ENCODE measurements at places on chromosomes 11 and 22.
A peak's percentile ranks its signal among the peaks of the same experiment; 100 is the strongest.

DNA sequence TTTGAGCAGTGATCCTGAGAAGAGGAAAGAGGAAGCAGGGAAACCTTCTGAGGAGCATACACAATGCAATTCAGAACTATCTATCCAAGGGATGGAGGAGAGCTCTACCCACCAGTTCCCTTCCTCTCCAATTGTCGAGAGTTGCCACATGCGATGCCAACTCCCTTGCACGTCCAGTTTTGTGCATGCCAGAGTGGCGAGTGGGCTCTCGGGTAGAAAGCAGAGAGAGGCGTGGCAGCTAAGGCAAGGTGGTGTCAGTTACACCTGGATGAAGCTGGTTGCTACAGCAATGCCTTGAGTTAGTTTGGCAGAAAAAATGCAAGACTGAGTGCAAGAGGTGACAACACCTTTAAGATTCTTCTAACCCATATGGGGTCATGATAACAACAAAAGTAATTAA is 420.4 kb upstream of the CCDC90B start:
- no peak for DNase-seq

- no peak for DNase-seq
Measured at GRCh38 chr22:40206561-40206960, 28.8 kb downstream of the TNRC6B start.

DNA sequence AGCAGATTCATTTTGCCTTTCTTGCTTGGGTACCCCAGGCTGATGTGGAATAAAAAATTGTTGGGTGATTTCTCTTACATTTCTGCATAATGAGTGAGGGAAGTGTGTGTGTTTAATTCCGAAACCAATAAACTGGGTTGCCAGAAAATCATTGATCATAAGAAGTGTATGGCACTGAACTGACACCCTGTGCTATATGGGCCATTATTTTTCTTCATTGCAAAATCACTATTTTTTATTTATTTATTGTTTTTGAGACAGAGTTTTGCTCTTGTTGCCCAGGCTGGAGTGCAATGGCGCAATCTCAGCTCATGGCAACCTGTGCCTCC is 14.6 kb upstream of the HIKESHI start:
- no peak for DNase-seq

GRCh38 chr11:6889835-6890234 is 2.5 kb downstream of the OR2D2 start:
- DNase-seq, result no peak

DNA sequence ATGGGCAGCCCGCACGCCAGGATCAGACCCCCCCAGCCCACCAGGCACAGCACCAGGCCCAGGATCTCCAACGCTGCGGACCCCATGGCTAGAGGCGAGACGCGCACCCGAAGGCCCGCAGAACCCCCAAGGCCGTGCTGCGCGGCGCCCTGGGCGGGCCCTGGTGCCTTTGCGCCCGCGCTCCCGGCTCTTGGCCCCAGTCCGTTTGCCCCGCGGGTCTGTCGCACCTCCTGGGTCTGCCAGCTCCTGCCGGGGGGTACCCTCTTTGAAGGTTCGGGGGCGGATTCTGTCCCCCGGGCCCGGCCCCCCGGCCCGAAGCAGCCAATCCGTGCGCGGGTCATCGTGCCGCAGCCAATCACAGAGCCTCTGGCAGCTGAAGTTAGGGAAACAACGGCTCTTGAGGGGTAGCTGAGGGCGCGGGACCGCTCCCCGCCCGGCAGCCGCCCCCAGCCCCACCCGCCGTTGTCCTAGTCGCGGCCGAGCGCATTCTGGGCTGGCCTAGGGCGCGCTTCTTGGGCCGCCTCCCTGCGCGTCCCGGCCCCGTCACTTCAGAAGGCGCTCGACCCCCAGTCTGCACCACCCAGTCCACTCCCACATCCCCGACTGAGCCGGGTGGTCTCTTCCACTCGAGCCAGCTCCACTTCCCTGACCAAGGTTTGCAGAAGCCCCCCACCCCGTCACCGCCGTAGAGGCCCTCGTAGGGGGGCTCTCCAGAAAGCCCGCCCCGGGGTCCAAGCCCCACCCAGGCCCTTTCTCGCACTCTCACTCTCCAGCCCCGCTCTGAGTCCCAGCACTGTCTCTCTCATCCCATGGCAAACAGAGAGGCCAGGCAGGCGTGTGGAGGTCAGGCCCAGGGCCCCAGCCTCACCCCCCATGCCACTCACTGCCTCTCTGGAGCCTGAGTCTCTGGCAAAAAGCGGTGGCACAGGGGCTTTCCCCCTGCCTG is at the start of gene CLDN5:
Gene CLDN5 (minus strand): TSS at position 241 of the 946 bp plus-strand sequence. CDS start 155 bp downstream, at position 86.
- peak; percentile 23 for DNase-seq

GRCh38 chr11:117039270-117039669 is 59.0 kb downstream of the SIK3 start:
- no peak for DNase-seq

DNA sequence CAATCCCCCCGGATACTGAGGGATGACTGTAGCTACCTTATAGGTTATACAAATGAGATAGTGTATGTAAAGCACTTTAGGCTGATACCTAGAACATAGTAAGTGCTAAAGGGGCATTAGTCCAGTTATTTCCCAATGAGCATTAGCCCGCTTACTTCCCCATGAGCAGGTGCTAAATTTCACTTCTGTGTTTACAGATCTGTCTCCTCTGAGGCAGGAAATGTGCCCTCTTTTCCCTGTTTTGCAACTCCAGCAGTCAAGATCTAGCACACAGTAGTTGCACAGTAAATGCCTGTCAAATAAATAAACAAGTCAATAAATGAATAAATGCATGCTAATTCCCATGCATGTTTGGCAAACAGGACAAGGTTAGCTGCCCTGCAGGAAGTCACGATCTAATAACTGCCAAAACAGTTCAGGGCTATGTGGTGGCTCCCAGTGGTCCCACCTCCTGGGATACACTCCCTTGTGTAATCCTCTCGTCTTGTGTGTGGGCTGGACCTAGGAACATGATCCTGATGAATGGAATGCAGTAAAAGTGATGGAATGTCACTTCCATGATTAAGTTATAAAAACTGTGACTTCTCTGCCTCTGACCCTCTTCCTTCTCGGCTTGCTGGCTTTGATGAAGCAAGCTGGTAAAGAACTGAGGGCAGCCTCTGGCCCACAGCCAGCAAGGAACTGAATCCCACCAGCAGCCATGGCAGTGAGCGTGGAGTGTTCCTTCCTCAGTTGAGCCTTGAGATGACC is 459.0 kb downstream of the SOX6 start:
- DNase-seq, result no peak

- no peak for DNase-seq
Measured at GRCh38 chr11:78187366-78188285, 800 bp downstream of the KCTD21 start.

GRCh38 chr22:38638216-38638615 is 18.0 kb downstream of the FAM227A start:
- no peak for DNase-seq

DNA sequence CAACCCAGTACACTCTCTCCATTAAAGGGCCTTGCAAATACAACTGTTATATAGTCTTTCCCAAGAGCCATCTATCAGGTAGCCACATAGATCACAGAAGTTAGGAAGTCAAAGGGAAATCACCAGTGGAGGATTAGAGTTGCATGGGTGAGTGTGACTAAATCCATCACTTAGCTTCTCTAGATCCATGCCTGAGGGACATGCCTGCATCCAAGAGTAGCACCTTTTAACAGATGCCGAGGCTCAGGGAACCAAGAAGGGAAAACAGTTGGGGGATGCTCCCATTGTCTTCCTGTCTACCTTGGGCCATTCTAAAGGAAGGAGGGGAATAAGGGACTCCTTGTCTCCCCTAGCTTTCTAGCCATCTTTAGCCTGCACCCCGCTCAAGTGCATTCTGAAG is 77.9 kb downstream of the XRRA1 start:
- DNase-seq, result no peak

- no peak for DNase-seq
Measured at GRCh38 chr11:32311346-32312065, 123.8 kb downstream of the WT1 start.

DNA sequence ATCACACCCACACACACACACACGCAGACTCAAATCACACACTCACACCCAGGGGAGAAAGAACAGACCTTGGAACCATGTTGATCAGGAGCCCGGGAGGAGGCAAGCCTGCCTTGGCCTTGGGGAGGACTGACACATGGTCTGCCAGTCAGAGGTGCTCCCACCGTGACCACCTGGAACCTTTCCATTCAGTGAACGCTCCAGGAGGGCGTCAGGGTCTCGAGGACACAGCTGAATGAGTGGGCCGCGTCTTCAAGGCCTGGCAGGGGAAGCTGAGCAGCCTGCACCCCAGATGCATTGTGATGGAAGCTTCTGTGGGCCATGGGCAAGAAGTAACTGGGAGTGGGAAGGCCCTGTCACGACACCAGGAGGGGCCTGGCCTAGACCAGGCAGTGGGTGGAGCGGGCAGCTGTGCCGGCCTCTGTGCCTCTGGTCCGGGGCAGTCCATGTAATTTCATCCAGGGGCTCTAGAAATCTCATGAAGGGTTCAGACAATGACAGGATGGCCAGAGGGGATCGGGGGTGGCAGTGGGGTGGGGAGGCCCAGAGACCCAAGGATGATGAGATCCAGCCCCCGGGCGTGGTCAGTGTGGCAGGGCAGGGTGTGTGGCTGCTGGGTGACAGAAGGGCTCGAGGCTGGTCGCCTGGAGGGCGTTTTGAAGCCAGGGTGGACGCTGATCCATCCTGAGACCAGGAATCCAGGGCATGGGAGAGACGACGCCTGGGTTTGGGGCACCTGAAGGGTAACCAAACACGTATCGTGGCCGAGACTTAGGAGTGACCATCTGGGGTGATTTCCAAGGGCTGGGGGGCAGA is 53.7 kb downstream of the IGF2 start:
- no peak for DNase-seq

DNA sequence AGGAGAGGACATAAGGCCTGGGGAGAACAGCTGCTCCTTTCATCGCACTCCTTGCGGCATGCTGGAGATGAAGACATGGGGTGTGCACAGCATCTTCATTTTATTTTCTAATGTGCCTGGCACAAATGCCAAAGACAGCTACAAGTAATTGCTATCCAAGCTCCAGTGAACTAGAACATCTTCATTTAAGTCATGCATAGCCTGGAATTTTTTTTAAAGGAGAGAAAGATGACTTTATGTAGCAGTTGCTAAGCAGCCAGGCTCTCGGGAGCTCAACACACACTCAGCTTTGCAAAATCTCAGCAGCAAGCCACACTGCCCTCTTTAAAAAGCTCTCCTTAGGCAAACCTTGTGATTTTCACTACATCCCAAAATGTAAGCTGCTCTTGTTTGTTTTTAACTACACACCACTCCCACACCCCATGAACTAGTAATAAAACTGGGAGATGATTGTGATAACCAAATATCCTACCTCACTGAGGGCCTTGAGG is 164.5 kb upstream of the POU2AF2 start:
- peak; percentile 70 for DNase-seq

- DNase-seq, result no peak
Measured at GRCh38 chr11:100681064-100681502, 6.0 kb upstream of the ARHGAP42 start.

DNA sequence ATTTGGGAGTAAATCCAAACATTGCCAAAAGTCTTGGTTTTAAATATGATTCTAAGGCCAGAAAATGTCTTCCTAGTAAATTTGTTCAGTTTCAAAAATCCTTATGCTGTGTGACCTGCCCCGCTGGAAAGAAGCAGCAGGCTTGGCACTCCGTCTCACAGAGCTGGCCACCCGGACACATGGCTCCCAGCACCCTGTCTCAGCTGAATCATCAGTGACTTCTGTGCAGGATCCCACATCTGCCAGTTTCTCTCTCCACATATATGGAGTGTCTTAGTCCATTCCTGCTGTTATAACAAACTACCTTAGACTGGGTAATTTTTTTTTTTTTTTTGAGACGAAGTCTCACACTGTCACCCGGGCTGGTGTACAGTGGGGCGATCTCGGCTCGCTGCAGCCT is 356.7 kb downstream of the TBC1D22A start:
- no peak for DNase-seq

GRCh38 chr11:105870516-105871113 is 151.4 kb downstream of the MSANTD4 start:
- no peak for DNase-seq

DNA sequence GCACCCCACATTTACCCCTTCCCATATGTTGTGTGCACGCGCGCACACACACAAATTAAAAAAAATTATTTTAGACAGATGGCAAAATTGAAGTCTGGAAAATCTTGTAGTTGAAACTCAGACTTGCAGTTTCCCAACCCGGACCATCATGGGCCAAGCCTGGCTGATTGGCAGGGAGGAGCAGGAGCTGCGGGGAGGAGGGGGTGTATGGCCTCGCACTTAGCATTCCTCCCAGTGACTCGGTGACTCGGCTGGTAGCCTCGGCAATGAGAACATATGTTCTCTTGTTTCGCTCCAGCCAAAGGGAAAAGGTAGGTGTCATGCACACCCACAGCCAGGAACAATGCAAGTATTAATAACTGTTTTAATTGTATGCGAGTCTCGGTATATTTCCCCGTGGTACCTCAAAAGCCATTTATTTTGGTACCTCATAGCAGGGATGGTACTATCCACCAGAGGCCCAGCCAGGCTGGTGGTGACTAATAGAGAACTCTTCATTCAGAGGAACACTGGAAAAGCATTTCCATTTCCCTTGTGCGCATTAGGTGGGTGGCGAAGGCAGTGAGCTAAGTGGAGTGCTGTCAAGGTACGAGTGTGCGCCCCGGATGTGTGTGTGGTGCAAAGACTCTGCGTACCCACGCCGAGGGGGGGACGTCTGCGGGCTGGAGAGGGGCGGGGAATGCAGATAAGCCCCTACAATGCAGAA is 92.5 kb downstream of the DSCAML1 start:
- peak; percentile 98 for DNase-seq

GRCh38 chr11:75554258-75555022 is 7.6 kb upstream of the SERPINH1 start:
- no peak for DNase-seq

GRCh38 chr11:15215005-15215404 is 100.3 kb downstream of the INSC start:
- DNase-seq, result no peak

- DNase-seq, result peak; percentile 81
Measured at GRCh38 chr11:123195188-123196059, at the start of gene CLMP. Gene CLMP, minus strand, starts transcription at chr11:123195248. Its CDS starts 308 bp downstream, at chr11:123194940.

GRCh38 chr11:88301488-88302140 is 35.9 kb downstream of the CTSC start:
- no peak for DNase-seq

DNA sequence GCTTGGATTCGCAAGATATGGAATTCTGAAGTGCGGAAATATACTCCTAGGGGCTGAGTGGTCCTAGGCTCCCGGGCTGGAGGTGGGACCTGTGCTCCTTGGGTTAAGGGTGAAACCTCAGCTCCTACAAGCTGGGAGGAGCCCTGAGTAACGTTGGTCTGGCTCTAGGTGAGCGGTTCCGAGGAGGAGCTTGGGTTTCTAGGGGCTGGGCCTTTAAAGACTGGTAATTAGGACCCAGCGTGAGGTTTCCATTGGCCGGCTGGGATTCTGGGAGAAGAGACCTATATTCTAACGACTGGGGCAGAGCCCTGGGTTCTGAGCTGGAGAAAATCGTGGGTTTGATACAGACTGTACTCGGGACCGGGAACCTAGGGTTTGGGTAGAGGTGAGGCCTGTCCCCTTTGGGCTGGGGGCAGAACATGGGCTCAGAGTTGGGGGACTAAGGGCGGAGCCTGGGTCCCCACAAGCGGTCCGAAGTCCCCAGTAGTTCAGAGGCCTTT is 882 bp upstream of the MAP4K2 start:
- no peak for DNase-seq
